ENCODE measurements at places on chromosomes 5 and 9.
A peak's percentile ranks its signal among the peaks of the same experiment; 100 is the strongest.

DNA sequence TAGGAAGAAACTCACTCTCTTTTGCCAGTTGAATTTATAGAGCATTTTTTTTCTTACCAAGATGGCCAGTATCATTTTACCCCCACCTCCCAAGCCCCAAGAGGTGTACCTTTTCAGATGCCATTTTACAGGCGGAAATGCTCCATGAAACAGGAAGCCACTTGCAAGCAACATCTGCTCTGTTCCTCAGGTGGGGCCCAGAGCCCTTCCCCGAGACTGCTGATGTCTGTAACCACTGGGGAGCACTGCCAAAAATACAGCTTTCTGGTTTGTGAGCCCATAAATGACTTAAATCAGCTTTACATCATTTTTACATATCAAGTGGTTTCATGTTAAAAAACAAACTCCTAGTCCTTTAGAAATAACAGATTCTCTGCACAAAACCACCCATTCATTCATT is 42.9 kb upstream of the GARNL3 start:
- DNase-seq = no peak

GRCh38 chr5:31273631-31274378 is 80.3 kb downstream of the CDH6 start:
- no peak for DNase-seq

- no peak for DNase-seq
These were observed 2233.8 kb upstream of the C9orf72 start for GRCh38 chr9:29806937-29807618.

- DNase-seq = peak; percentile 77
These were observed at the start of gene ERGIC1 for GRCh38 chr5:172833686-172834414. ERGIC1 (plus strand) TSS chr5:172834251; CDS start chr5:172834414, 163 bp downstream.

DNA sequence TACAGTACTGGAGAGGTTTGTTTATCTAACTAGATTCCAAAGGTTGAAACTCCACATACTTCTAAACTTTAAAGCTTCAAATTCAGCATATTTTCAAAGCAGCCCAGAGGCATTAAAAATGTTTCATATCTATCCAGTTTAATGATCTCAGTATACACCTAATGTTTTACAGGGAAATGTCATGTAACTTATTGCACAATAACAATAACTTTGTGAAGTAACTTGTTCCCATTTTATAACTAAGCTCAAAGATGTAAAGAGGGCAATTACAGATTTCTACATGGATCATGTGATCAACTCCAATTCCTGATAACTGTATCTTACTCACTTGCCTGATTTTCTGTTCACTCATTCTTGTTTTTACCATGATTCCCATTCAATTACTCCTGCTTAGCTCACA is 610.0 kb downstream of the TAF11L14 start:
- DNase-seq = no peak

DNA sequence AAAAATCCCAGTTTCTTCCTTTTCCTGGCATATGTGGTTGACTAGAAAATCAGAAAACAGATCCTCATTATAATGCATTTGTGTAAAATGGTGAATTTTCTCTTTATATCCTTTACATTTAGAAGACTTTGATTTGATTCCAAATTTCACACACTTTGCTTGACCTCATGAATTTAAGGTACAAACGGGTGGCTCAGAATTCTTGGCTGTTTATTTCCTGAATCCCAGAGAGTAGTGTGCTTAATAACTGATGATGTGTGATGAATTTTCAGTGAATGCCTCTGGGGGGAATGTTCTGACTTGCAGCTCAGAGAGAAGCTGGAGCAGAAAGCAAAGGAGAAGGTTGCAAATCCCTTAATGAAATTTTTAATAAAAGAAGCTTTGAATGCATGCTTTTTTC is 126.8 kb downstream of the SPATA31D1 start:
- DNase-seq = no peak

- DNase-seq = no peak
These were observed 98.7 kb upstream of the PALM2AKAP2 start for GRCh38 chr9:109681301-109681700.

DNA sequence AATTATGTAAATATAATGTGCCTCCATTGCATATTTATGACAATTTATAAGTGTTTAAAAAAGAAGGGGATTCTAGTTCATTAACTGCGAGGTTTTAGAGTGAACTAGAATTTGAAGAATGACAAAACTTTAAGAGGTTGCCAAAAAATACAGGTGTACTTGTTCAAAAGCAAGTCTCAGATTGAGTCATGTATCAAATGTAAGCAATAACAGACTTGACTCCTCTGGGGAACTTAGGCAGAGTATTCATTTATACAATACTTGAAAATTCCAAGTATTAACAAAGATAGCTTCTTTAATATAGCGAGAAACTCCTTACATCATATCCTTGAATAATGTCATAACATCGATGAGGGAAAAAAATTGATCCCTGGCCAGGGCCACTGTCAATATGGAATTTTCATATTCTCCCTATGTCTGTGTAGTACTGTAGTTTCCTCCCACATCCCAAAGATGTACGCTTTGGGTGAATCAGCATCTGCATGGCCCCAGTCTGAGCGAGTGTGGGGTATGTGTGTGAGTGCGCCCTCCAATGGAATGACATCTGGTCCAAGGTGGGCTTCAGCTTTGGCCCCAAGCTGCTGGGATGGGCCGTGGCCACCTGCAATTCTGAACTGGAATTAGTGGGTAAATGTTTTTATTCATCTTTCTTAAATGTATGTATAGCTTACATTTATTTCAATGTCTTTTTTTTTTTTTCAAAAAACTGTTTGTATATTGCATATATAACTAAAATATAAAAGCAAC is 70.1 kb downstream of the RIC1 start:
- no peak for DNase-seq

Data from umbilical cord (tissue), 2 donors.